ENCODE measurements at places on chromosomes 12 and 14.
A peak's percentile ranks its signal among the peaks of the same experiment; 100 is the strongest.

GRCh38 chr14:93648440-93649168 lies 139.7 kb downstream of the PRIMA1 start:
- DNase-seq, result no peak

GRCh38 chr14:49512147-49512551 lies 74.0 kb downstream of the RPS29 start:
- no peak for DNase-seq

GRCh38 chr12:59886131-59886733 lies 290.4 kb downstream of the SLC16A7 start:
- no peak for DNase-seq

DNA sequence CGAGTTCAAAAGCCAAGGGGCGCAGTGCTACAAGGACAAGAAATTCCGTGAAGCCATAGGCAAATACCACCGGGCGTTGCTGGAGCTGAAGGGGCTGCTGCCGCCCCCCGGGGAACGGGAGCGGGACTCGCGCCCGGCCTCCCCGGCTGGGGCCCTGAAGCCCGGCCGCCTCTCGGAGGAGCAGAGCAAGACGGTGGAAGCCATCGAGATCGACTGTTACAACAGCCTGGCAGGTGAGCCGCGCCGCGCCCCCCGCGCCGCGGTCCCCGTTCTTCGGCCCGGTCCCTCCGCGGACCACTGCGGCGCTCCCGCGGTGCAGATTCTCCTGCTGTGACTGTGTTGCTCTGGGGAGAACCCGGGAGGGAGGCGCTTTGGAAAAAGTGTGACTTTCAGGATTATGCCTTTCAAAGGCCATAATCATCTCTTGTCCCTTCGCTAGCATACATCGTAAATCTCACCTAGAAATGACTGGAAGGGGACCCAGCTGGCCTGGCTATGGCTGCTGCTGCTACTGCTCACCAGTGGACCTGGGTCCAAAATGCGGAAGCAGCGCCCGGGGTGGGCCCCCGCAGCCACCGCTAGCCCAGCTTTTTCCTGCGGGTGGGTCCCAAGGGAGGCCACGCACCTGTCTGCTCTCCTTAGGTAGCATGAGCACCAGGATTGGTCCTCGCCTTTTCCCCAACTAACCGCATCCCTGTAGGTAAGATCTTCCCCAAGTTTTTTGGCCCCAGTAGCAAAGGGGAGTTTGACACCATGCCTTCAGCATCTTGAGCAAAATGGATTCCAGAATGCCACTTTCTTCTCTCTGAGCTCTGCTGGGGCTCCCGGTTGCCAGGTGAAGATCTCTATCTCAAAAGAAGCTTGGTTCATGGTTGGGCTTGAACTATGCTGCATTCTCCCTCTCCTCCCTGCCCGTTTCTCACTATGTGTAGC lies 853 bp downstream of the TTC9 start:
- DNase-seq, result no peak

- DNase-seq, result no peak
These were observed 53.0 kb downstream of the TRIM9 start for GRCh38 chr14:51041883-51042282.

- no peak for DNase-seq
These were observed 978.4 kb downstream of the BCL11B start for GRCh38 chr14:98293576-98293975.

DNA sequence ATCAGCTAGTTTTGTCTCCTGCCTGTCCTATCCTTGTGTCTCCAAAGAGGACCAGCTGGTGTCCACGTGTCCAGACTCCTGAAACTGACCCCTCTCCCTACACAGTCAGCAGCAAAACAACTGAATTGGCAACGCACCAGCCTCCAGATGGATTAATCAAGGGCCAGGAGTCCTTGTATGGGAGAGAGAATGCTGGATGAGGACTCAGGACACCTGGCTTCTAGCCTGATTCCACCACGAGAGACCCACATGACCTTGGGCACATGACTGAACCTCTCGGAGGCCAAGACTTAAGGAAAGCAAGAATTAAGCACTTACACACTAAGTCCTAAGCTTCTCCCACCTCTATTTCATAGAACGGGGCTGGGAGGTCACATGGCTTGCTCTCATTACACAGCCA lies 60.4 kb upstream of the CMKLR1 start:
- DNase-seq, result peak; percentile 61

- DNase-seq, result no peak
These were observed 8.9 kb downstream of the TGFB3 start for GRCh38 chr14:75972801-75973421.

DNA sequence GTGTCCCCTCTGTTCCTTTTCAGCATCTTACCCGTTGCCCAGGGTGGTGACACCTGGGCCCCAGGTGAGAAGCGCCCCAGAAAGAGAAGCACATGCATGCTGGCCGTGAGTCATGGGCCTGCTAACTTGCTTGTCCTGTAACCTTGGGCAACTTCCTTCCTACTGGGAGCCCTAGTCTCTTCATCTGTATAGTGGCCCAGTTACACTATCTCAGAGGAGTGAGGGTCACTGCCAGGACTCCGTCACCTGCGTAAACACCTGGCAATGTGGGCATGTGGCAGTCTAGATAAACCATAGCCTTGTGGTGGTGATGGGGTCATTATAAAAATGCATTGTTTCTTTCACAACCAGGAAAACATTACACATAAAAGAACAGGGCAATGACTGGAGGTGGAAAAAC lies 125.2 kb downstream of the SLC25A47 start:
- DNase-seq, result no peak

DNA sequence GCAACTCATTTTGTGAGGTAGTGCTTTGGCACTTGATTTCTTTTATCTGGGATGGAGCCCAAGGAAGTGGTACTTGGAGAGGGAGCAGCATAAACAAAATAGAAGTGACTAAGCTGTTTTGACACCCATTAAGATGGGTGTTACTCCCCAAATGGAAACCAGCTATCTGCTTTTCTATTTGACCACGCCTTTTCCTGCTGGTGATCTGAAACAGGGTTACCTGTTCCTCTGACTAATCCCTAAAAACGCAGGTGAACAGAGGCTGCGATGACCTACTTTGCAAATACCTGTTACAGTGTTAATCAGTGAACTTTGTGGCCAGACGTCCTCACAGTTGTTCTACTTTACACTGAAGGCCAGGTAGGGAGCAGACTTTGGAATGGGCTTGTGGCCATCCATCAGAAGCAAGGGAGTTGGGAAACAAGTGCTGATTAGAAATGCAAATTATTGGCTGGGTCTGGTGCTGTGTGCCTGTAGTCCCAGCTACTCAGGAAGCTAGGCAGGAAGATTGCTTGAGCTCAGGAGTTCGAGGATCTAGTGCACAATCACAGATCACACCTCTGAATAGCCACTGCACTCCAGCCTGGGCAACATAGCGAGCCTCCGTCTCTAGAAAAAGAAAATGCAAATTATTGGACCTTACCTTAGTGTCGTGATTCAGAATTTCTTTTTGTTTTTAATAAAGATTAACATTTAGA lies 58.3 kb upstream of the HECTD1 start:
- DNase-seq, result no peak

DNA sequence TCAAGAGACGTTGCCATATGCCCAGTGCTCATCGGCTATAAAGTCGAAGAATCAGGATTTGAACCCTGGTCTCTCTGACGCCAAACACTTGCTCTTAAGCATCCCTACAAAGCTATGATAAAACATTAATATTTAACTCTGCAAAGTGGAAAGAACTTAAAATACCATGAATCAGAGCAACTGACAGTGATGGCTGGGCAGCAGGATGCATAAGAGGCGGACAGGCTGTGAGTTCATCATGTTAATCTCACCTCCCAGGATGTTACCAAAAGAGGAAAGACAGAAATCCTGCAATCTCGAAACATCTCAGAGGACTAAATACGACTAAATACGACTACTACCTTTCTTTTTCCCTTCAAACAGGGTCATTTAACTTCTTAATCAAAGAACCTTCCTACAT lies 5.8 kb downstream of the DICER1 start:
- no peak for DNase-seq

DNA sequence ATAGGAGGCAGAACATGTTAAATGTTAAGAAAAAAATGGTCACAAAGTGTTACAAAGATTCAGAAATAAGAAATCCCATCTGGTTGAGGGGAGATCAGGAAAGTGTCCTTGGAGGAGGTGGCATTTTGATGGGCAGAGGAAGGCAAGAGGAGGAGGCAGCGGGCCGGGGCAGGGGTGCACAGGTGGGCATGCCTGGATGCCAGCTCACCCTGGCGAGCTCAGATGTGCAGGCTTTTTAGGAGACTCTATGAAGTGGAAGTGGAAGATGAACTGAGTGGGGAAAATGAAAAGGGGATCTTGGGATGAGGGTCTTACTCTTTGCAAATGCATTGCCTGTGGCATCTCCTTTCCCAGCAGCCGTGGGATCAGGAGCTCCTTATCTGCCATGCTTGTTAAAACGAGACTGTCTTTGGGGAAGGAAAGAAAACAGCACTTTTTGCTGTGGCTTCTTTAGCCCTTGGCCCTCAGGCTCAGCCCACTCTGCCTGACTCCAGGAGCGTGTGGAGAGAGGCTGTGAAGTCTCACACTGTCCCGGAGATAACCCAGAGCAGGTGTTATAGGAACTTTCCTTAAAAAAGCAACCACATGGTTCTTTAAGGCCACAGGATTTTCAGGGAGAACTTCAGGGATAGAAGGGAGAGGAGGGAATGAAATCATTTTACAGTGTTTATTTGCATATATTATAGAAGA lies 62.6 kb downstream of the ELK3 start:
- DNase-seq, result no peak

- no peak for DNase-seq
These were observed 1.1 kb upstream of the SPATS2 start for GRCh38 chr12:49366096-49366651.

DNA sequence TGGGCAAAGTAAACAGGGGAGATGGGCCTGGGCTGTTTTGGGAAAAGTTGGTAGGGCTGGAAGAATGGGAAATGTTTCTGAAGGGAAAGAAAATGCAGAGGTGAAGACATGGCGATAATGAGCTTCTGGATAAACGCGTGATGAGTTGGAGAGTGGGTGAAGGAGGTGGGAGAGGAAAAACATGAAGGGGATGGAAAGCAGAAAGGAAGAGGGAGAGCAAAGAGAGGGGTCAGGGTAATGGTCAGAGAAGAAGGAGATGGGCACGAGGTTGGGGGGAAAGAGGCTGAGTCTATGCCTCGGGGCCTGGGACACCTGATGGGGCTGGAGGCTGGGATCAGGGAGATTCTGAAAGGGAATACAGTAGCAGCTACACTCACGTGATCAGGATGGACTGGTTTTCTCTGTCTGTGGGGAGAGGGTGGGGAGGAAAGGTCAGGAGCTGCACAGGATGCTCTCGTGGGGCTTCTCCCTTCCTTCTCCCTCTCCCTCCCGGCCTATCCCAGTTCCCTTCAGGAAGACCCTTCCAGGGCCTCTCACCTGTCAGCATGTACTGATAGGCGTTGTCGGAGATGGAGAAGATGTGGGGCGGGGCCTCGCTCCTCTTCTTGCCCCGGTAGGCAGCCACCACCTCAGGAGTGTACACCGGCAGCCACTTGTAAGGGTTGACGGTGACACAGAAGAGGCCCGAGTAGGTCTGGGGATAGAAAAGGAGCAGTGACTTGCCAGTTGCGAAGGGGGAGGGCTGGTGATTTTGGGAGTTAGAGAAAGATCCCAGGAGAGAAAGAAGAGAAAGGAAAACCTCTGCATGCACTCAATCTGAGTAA lies 3.1 kb downstream of the MYH7 start:
- DNase-seq, result no peak

DNA sequence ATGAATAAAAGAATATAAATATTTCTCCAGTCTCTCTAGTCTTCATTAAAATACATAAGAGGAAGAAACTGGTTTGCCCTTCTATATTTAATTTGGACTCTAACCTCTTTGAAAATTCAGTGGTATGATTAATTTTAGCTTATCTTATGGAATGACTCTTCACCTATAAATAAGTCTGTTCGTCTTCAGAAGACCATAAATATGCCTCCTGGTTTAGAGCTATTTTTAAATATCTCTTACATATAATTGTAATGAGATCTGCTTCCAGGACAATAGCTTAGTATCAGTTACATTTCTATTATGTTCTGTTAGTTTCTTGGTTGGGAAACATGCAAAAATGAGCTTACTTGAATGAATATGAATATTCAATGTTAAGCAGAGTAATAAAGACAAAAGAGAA lies 257.5 kb upstream of the HMGA2 start:
- DNase-seq, result no peak

DNA sequence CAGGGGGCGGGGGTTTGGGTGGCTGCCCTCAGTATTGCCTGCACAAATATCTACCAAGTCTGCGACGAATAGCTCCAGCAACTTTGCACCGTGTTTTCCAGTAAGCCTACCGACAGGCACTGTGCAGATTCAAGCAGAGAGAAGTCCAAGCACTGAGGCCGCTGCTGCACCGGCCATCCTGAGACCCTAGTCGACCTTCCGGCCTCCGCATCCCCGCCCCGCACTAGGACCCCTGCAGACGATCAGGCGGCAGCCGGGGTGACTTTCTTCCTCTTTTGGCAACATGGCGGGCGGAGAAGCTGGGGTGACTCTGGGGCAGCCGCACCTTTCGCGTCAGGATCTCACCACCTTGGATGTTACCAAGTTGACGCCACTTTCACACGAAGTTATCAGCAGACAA lies at the start of gene EIF2S3B:
EIF2S3B (plus strand) TSS at position 271 of the 400 bp plus-strand sequence; CDS start at position 284, 13 bp downstream.
- DNase-seq, result no peak

DNA sequence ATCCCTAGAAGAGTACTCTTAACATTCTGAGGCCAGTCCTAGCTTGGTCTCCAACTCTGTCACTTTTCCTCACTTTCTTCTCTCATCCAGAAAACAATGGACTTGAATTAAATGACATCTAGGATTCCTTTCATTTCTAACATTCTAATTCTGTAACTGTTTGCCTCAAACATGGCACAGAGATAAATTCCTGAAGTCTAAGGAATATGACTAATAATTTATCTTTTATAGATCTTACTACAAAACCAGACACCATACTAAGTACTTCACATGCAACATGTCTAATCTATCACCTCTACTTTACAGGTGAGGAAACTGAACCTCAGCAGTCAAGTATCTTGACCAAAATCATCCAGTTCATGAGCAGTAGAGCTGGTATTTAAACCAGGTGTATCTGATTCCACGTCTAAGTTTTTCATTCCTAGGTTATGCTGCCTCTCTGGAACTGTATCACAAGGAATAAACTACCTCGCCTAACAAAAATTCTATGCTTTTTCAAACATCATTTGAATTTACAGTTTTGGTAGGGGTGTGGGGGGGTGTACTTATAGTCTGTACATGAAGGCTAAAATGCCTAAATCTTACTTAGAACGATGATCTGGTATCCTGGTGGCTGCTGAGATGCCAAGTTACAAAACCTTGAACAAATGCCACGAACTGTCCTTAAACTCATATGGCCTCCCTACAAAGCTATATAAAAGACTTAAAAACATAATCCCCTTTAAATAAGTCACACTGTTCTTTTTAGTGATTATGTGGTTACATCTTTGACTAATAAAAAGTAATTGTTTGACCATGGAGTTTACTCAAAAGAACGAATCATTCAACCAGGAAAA lies 41.6 kb downstream of the ATXN2 start:
- no peak for DNase-seq

DNA sequence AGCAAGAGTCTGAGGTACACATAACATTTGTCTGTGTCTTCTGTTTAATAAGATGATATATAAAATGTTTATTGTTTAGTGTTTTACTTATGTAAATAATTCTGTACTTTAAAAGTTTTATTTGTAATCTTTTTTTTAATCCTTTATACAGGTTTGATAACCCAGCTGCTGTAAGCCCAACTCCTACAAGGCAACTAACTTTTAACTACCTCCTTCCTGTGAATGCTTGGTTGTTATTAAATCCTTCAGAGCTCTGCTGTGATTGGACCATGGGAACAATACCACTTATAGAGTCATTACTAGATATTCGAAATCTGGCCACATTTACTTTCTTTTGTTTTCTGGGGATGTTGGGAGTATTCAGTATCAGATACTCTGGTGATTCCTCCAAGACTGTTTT lies 24.1 kb downstream of the TMTC3 start:
- DNase-seq, result no peak

GRCh38 chr12:104446646-104447421 lies 9.9 kb upstream of the CHST11 start:
- DNase-seq, result no peak

GRCh38 chr12:60070552-60070951 lies 474.7 kb downstream of the SLC16A7 start:
- DNase-seq, result no peak
